ENCODE measurements at places on chromosomes 3 and 15. TPM values are rescaled to one million over a fixed set of nuclear protein-coding genes. Genes with fewer than 3 reads are reported as not detected.

Gene CCR9
- not detected for total RNA-seq

Gene CLDN11
- 5.1 TPM for total RNA-seq

Gene HACL1
- 20.6 TPM for total RNA-seq

GRCh38 chr3:177977381-177978158 lies 558.7 kb upstream of the KCNMB2 start:
- no peak for DNase-seq

DNA sequence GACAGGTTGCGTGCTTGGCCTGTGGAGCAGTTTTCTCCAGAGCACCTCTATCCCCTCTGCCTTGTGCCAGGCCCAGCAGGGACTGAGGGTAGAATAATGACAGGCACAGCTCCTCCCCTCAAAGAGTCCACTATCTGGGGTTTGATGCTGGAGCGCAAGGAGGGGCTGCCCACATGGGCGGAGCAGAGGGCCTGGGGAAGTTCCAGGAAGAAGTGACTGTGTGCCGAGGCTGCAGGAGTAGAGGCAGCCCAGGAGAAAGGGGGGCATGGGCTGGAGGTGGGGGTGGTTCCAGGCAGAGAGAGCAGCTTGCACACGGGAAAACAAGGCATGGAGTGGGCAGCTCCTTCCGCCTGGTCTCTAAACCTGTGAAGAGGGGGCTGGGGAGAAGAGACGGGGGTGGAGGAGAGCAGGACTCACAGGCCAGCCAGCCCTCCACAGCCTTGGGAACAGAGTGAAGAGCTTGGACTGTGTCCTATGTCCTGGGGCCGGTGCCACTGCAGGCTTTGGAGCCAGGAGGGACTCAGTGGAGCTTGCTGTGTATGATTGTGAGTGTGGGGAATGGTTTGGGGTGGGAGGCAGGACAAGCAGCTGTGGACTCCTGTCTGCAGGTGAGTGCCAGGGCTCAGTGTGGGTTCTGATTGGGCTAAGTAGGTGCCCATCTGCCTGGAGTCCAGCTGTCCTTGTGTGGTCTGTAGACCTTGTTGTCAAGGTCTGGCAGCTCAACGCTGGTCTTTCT lies 48.1 kb downstream of the APBA2 start:
- peak; percentile 38 for DNase-seq

DNA sequence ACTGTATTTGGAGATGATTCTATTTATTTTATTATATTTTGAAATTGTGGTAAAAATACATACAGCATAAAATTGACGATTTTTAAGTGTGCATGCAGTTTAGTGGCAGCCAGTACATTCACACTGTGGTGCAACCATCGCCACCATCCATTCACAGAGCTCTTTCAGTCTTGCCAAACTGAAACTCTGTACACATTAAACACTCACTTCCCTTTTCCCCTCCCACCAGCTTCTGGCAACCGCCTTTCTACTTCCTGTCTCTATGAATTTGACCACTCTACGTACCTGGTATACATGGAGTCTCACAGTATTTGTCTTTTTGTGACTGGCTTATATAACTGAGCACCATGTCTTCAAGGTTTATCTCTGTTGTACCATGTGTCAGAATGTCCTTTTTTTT lies 303.3 kb upstream of the ATP10A start:
- DNase-seq: no peak

DNA sequence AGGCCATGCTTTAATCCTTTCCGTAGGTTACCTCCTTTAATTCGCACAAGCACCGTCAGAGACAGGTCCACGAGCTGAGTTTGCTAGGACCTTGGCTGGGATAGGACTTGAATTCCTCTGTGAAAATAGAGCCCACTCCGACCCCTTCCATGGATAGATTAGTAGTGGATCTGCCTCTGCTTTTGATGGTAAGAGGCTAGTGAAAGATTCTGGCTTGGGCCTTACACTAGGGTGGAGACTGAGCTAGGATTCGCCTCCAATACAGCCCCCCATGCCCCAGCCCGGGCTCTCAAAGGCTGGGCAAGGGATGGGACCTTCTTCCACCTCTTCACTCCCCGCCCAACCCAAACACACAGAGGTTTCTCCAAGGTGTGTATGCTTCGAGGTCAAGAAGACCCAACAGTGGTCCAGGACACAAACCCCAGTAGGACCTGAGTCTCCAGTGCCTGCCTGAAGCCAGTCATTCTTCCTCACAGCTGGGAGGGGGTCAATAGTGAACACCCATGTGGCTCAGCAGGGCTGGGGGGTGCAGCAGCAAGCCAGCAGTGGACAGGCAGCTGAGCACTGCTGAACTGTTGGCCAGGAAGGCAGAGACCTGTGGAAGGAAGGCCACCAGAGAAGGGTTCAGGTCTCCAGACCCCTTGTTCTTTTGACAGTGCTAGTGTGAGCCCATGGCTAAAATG lies 75.7 kb downstream of the SPSB4 start:
- no peak for DNase-seq

- DNase-seq: no peak
Observed at GRCh38 chr3:184377374-184377773, 633 bp downstream of the THPO start.

Measured in aorta (tissue), 5 donors.